ENCODE measurements at places on chromosomes 12 and 14.

DNA sequence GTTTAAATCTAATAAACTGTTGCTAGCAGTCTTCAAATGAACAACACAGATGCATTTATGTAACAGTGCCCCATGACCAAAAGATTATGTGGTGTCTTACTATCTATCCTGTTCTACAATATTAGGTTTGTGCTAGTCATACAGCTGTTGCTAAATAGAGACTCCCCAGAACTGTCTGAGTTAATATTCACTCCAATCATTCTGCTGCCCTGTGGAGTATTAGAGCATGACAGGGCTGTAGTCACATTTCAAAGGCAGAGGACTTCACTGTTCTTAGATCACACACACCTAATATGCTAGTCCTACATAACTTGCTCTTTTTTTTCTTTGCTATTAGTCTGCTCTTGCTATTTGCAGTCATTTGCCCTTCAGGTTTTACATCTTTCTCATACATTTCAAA is 157.6 kb upstream of the MDGA2 start:
- no peaks in the 10 kb centered on the region for H3K36me3 ChIP-seq
- DNase-seq: no peak
- H3K4me3 ChIP-seq: no peak overlapping the region
- no peaks in the 10 kb centered on the region for H3K4me1 ChIP-seq
- no peaks in the 10 kb centered on the region for H3K27me3 ChIP-seq

DNA sequence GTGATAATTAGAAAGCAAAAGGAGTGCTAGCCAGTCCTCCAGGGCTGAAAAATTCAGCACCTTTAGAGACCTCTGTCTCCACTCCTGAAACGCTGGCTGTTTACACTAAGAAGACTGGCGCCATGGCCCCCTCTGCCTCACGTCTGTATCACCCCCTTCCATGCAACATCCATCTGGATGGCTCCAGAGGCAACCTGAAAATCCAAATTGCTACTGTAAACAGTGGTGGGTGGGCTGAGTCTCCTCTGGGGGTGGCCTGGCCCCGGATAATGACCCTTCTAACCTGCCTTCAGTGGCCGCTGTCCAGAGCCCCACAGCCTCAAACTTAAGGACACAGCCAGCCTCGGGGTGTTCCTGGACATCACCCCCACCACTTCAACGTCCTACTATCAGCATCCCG is 1.4 kb downstream of the PRKD1 start:
- no peaks in the 10 kb centered on the region for H3K27me3 ChIP-seq
- peak overlapping the region; percentile 86 for H3K4me3 ChIP-seq
- DNase-seq: no peak

DNA sequence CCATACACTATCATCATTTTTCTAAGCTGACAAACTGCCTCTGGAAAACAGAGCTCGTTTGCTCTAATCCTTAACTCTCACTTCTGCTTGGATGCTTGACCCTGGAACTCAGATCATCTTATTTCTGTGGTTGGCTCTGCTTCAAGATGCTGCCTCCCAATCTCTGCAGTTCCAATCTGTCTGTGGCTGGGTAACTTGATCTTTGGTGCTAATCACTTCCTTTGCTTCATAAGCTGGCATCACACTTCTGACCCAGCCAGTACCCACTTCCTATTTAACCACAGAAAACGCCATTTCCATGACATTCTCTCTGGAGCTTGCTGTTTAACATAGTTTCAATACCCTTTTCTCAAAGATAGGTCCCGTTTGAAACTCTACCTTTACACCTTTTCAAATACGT is 254.2 kb downstream of the ACSS3 start:
- no peaks in the 10 kb centered on the region for H3K36me3 ChIP-seq
- H3K27me3 ChIP-seq: peaks cover 9% of the 10 kb centered on the region
- H3K4me1 ChIP-seq: no peaks in the 10 kb centered on the region
- H3K27ac ChIP-seq: no peak overlapping the region
- DNase-seq: no peak

DNA sequence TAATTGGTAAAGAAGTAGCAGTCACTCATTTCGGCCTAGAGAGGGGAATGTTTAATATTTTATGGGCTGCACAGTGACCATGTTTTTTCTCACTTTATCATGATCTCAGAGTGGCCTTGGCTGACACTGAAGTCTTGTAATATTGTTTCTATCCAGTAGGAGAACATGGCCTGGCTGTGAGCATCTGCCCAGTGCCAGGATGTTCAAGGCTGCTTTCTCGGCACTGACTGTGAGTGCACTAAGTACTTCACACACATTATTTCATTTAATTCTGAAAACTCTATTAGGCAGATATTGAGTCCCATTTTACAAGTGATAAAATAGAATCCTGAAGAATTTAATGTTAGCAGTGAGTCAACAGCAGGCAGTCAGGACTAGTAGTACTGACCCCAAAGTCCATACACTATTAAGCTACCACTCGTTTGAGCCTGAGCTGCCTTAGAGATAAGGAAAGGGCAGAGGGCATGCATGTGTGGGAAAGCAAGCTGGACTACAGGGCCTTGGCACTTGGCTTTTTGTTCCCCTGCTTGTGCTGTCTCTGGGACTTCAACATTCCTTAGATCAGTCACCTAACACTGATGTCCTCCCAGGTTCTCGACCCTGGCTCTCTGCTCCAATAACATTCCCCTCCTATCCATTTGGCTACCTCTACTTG is 42.2 kb upstream of the APPL2 start:
- H3K36me3 ChIP-seq: no peaks in the 10 kb centered on the region
- no peaks in the 10 kb centered on the region for H3K4me1 ChIP-seq
- H3K4me3 ChIP-seq: no peak overlapping the region
- H3K27ac ChIP-seq: no peak overlapping the region

Measured in chondrocyte (in vitro differentiated cells).